ENCODE measurements at places on chromosomes 12 and 14.

GRCh38 chr14:106436310-106436905 is 910.0 kb downstream of the TMEM121 start:
- no peak for DNase-seq

DNA sequence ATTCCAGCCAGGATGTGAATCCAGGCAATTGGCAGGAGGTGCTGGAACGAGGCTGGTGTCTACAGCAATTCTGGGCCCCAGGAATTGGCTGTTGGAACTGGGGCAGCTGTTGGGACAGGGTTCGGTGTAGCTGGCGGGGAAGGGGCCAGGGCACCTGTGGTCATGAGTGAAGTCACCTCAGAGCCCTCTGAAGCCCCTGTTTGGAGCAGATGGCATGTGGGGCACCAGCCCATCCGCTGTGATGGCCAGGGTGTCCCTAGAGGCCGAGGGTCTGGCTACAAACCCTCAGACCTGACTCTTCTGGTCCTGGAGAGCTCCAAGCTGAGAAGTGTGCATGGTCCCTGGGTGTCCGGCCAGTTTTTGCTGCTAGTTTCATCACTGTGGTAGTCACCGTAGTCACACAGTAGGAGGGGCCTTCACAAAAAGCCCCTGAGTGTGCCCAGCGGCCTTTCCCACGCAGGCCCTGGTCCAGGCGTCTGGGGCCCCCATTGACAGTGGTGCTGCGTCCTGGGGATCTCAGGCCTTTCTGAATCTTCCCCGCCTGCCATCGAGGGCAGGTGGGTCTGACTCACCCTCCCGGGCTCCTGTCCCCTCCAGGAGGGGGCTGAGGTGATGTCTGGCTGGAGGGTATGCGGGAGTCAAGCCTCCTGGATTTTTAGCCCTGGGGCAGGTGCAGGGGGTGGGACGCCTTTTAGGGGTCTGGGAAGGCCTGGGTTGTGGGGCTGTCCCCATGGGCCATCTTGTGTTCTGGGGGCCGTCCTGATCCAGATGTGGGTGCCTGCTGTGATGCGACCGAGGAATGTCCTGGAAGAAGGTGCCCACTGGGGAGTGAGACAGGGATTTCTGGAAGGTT is 368.0 kb downstream of the TMEM121 start:
- DNase-seq, result no peak

DNA sequence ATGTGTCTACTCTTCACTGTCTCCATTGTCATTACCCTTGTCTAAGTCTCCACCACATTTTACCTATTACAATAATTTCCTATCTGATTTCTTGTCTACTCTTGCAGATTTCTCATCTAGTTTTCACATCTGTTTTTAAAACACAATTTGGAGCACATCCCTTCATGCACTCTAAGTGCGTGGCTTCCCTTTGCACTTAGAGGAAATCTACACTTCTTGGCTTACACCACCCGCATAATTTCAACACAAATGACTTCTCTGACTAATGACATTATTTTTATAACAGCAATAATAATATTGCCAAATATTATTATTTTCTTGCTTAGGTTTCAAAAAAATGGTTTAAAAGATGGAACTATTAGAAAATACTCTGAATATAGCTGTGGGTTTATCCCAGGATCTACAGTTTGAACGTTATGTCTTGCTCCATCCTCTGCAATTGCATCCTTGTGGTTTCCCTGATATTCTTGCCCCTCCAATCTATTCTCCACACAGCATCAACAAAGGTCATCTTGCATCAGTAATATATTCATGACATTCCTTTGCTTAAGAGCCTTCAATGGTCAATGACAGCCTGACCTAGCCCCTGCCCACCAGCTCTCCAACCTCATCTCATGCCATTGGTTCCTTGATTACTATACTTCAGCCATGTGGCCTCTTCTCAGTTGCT is 153.7 kb downstream of the SLC25A21 start:
- DNase-seq, result no peak

GRCh38 chr14:50230701-50231474 is 490 bp downstream of the SOS2 start:
- no peak for DNase-seq

DNA sequence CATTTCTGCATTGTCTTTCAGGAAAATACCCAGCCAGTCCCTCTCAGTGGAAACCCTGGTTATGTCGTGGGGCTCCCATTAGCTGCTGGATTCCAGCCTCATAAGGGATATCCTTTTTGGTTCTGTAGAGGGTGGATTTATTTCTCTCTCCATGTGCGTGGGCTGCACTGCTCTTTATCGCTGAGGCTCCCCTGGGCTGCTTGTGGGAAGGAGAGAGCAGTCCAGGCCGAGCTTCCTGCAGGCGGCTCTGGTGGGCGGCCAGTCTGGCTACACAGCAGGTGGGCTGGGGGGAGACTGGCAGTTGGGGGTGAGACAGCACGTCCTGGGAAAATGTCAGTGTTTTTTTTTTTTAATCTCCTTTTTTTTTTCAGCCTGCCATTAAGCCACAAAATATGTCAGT is 27.6 kb downstream of the TCTN1 start:
- peak; percentile 2 for DNase-seq

GRCh38 chr12:132117558-132117875 is 26.6 kb downstream of the DDX51 start:
- DNase-seq, result no peak

DNA sequence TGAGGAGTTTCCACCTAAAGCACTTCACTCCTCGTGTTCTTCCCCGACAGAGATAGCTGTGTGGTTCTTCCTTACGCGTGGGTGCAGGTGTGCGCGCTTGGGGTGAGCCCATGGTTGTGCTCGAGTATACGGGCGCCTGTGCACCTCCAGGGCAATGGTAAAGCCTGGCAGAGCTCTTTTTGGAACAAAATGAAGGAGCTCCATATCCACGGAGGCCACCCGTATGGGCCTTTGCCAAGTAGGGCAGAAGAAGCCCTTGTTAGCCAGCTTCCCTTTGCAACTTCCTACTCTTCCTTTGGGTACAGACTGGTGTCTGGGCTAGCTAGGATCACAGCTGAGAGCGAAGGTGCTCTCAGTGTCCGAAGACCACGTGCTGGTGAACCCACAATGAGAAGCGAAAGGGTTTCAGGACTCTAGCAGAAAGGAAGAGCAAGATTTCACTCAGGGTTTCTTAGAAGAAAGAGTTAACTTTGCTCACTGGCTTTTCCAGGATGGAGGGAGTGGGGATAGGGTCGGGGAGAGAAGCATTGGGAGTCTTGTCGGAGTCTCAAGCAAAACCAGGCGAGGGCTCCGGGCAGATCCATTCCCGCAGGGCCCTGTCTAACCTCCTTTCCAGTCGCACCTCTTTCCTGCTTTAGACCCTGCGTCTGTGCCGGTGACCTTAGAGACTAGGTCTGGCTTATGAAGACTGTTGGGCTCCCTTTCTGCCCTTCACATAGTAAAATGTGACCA is 960 bp upstream of the LRFN5 start:
- DNase-seq, result no peak

GRCh38 chr12:4034921-4035320 is 161.7 kb upstream of the PARP11 start:
- peak; percentile 69 for DNase-seq

GRCh38 chr12:29671742-29672141 is 112.0 kb downstream of the TMTC1 start:
- DNase-seq, result no peak

DNA sequence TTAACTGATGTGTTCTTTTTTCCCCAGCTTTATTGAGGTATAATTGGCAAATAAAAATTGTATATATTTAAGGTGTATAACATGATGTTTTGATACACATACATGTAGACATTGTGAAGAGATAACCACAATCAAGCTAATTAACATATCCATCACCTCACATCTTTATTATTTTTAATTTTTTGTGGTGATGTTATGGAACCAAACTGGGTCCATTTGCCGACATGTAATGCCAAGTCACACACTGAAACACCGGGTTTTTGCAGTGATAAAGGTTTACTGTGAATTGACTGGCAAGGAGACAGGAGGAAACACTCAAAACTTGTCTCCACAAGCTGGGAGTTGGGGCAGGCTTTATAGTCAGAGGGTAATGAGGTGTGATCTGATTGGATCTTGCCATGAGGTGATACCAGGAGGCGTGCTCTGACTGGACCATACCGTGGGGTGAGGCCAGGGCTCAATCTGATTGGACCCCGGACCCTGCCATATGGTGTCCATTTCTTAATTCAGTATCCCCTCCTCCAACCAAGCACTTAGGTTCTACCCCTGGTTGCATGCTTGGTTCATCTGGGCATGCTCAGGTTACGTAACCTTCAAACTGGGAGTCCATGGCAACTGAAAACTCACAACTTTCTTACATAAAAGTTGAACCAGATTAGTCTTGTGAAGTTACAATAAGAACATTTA is 11.8 kb upstream of the WSCD2 start:
- no peak for DNase-seq

DNA sequence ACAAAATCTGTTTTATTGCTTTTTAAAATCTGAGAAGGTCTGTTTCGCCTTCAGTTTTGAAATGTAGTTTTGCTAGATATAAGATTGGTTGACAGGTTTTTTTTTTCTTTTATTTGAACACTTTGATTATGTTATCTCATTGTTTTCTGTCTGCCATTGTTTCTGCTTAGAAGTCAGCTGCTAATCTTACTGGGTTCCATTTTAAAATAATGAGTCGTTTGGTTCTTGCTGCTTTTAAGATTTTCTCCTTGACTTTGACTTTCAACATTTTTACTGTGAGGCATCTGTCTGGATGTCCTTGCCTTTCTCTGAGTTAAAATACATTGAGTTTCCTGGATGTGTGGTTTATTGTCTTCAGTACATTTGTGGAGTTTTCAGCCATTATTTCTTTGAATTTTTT is 56.7 kb downstream of the ADIPOR2 start:
- no peak for DNase-seq

DNA sequence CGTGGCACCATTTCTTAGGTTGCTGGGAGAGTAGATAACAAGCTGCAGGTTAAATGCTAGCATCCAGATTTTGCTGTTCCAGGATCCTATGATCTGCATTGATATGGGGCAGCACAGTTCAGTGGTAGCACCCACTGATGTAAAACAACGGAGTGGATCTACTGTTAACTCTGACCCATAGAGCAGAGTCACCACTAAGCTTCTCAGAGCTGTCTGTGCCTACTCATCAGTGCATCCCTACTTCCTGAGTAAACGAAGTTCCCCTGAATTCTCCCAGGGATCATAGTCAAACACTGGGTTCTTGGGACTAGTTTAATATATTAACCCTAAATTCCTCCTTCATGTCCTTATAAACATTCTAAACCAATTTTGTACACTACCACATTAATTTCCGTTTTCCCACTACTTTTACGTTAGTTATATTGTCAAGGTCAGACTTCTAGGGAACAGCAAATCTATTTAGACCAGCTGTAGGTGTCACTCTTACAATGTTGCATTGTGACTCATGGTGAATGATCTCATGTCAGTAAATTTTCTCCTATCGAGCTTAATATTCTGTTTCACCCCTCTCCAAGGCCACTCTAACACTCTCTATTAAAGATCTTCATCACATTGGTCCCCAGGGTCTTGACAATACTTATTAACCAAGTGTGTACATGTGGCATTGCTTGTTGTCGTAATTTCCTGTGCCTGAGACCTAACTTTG is 10.3 kb downstream of the RERGL start:
- DNase-seq, result no peak

GRCh38 chr14:72563676-72564075 is 330.2 kb downstream of the DPF3 start:
- DNase-seq, result no peak

DNA sequence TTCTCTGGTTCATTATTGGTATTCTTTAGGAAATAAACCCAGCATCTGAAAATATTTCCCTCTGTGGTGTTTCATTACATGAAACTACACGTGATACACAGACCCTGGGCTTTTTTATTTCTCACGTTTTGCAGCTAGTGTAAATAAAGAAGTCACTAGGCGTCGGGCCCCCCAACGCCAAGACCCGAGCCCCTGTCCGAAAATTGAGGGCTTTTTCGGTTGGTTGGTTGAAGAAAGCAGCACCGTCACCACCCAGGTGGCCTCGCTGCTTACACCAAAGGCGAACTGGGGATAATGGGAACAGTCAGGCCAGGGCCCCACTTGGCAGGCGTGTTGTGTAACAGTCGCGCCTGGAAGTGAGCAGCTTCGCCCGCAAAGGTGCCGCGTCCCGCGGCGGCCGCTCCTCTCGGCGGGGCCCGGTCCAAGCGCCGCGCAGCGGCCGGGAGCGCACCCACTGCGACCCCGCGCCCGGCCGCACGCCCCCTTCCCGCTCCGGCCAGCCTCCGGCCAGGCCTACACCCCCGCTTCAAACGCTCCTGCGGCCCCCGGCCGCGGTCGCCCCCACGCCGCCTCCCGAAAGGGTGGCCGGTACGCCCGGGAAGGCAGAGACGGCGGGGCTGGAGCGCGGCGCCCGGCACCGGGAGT is 1.2 kb downstream of the DUSP16 start:
- DNase-seq, result peak; percentile 36

GRCh38 chr14:102608064-102608446 is 15.6 kb downstream of the RCOR1 start:
- no peak for DNase-seq

DNA sequence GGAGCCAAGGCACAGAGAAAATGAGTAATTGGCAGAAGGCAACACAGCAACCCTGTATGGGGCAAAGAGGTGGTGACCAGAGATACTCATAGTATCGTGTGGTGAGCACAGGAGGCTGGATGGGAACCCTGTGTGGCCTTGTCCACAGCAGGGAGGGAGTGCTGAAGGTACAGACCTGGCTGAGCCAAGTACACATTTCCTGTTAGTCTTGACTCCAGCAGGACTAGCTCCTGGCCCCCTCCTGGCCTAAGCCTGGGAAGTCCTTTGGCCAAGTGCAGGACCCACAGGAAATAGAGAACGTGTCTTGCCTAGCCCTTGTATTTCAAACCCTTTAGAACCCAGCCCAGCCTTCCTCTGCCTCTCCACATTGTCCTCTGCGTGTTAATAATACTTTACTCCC is 289.8 kb upstream of the PWP1 start:
- no peak for DNase-seq

DNA sequence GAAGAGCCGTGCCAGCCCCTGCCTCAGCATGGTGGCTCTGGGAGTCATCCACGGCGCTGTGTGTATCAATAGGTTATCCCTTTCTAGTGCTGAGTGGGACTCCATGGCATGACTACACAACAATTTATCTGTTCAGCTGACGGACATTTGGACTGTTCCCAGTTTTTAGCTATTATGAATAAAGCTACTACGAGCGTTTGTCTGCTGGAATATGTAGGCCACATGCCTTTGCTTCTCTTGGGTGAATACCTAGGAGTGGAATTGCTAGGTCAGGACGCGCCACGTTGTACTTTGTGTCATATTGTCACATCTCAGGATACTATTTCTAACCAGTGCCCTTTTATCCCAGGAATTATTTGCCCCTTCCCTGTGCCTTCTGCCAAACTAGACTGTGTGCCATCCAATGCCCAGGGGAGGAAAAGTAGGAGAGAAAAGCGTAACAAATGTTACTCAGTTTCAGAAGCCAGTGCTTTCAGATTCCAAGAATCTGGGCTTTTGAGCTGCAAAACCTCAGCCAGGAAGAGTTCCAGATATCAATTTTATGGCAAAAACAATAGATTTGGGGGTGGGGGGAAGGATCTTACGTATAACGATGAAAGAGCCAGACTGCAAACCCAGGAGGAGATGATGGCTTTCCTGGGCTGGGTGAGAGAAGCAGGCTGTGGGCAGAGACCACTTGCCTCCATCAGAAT is 62.5 kb upstream of the NCOR2 start:
- DNase-seq, result no peak

- DNase-seq, result no peak
Observed at GRCh38 chr14:99522934-99523703, 41.9 kb downstream of the CCNK start.

- DNase-seq, result no peak
Observed at GRCh38 chr12:117447665-117448366, 86.4 kb upstream of the NOS1 start.

GRCh38 chr14:105857826-105858675 is 331.7 kb downstream of the TMEM121 start:
- no peak for DNase-seq

GRCh38 chr14:50410921-50411320 is 14.2 kb upstream of the CDKL1 start:
- no peak for DNase-seq
